Fibroblast of skin of scalp (primary cell): ENCODE measurements at places on chromosomes 11 and 22.

- peak; percentile 33 for DNase-seq
These were observed 86.0 kb downstream of the PPP6R3 start for GRCh38 chr11:68546555-68546954.

DNA sequence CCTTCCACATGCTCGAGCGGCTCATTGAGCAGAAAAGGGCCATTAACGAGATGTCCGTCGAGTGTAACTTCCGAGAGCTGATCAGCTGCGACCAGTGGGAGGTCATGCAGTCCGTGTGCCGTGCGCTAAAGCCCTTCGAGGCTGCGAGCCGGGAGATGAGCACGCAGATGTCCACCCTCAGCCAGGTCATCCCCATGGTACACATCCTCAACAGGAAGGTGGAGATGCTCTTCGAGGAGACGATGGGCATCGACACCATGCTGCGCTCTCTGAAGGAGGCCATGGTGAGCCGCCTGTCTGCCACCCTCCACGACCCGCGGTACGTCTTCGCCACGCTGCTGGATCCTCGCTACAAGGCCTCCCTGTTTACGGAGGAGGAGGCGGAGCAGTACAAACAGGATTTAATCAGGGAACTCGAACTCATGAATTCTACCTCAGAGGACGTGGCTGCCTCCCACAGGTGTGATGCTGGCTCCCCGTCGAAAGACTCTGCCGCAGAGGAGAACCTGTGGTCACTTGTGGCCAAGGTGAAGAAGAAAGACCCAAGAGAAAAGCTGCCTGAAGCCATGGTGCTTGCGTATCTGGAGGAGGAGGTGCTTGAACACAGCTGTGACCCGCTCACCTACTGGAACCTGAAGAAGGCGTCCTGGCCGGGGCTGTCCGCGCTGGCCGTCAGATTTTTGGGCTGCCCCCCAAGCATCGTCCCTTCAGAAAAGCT lies 31.7 kb downstream of the ALG12 start:
- no peak for DNase-seq

GRCh38 chr11:113563766-113564526 lies 88.7 kb upstream of the DRD2 start:
- DNase-seq: no peak

DNA sequence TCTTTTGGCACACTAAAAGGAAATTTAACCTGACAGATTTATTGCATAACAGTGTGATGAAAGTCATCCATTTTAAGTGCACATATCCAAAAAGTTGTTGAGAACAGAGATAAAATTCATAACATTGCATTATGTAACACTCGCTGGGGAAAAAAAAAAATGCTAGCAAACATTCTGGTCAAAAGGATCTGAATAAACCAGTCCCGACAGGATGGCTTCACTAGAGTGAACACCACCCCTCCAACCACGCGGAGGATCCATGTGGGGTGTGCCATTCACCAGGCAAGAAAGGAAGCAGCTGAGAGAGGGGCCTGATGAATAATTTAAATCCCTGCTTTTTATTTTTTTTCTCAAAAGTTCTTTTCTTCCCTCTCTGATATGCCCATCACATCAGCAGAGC lies 258.7 kb downstream of the DCDC1 start:
- no peak for DNase-seq

- DNase-seq: no peak
These were observed 68.5 kb downstream of the DHCR7 start for GRCh38 chr11:71379701-71380100.

DNA sequence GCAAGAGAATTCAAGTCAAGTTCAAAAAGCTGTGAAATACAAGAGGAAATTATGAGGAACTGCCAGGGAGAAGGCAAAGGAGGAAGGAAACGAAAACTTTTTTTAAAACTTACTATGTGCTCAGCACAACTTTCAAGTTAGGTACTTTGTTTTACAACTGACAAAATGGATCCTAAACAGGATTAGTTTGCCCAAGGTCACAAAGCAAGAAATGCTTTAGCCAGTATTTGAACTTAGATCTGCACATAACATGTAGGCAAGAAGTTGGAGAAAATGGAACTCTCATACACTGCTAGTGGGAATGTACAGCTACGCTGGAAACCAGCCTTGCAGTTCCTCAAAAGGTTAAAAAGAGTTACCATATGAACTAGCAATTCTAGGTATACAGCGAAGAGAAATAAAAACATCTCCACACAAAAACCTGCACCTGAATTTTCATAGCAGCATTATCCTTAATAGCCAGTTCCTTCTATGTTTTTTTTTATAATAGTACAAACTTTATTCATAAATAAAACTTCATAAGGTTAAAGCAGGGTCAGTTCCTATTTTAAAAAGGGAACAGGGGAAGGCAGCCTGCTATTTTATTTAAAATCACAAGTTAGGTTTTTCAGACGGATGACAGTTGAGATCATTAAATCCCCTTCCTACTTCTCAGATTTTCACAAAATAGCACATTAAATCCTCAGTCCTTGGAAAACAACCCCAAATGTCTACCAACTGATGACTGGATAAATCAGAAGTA lies 19.2 kb downstream of the DDX6 start:
- no peak for DNase-seq

DNA sequence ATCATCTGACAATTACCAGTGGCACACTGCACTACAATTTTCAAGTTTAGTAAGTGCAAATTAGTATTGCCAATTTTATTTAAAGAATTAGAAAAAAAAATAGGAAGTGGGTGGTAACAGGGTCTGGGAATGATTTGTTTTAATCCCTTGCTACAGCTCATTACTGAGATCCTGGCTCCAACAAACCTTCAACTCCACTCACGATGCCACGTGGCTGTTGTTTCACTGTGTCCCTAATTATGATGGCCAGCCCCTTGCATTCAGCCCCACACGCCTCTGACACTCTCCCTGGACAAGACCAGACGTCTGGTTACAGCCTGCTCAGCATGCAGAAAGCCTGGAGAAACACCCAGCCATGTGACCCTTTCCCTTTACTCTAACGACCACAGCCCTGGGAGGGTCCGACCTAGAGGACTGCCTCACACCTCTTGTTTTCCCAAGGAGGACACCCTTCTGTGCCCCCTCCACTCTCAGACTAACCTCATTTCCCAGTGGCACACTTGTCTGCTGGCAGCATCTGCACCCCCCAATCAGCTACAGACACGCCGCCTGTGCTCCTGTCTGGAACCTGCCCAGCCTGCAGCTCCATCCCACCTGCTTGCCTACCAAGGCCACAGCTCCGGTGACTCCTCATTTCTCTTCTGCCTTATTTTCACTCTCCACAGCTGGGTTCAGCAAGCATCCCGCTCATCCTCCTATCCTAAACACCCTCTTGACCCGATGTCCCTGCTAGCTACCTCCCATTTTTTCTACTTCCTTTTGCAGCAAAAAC lies 18.5 kb upstream of the SLC25A1 start:
- no peak for DNase-seq

DNA sequence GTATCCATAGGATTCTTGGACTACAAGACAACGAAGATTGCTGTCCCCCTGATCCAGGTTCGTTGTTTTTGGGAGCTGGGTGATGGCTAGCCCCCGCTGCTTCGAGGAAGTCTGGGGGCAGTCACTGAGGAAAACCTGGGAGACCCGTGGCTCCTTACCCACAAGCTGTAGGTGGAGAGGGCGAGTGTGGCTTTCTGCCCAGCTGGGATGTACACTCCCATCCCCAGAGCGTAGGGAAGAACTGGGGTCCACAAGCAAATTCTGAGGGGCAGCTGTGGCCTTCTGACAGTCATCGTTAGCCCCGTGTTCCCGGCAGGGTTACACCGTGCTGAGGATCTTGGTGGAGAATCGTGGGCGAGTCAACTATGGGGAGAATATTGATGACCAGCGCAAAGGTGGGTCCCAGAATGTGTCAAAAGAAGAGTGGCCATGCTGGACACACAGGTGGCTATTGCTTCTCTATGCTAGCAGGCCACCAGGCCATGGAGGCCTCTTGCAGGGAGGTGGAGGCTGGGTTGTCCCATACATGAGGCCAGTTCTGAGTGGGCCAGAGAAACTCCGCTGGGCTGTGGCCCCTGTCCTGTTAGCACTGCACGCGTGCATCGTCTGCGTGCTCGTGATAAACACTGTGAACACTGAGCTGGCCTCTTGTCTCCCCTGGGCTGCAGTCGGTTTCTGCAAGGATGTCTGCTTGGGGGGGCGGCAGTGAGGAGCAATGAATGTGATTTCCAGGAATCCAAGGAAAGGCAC lies 39.8 kb downstream of the GLB1L2 start:
- no peak for DNase-seq

GRCh38 chr11:33696931-33697638 lies 3.5 kb downstream of the C11orf91 start:
- DNase-seq: no peak
